Brain (organoid and tissue), 16 donors: ENCODE measurements at places on chromosomes 3 and 15. TPM values are rescaled to one million over a fixed set of nuclear protein-coding genes. Genes with fewer than 3 reads are reported as not detected.

- DNase-seq: no peak
Measured at GRCh38 chr15:81469154-81469553, 95.1 kb upstream of the TMC3 start.

The XCR1 gene
- not detected for polyA plus RNA-seq

The COL6A5 gene
- not detected for polyA plus RNA-seq

DNA sequence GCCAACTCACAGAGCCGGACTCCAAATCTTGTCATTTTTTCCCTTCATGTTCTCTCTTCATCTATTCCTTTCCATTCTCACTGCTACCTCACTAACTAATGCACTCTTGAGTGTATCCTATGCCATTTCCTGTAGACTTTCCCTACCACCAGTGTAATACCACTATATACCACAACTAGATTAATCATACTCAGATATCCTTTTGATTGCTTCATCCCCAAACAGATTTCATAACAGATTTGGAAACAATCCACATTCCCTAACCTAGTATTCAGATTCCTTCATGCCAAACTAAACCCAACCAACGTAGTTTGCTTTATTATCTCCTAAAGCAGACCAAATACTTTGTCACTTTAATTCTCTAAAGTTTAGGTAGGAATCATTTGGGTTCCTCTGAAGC, 2.6 kb upstream of the PLOD2 start:
- no peak for DNase-seq

- DNase-seq: no peak
Measured at GRCh38 chr15:33608714-33609113, 297.9 kb downstream of the RYR3 start.

The SH2D7 gene
- polyA plus RNA-seq: not detected

- DNase-seq: no peak
Measured at GRCh38 chr15:51212909-51213308, 118.2 kb upstream of the TNFAIP8L3 start.

- no peak for DNase-seq
Measured at GRCh38 chr15:60477164-60477563, 1.8 kb downstream of the ICE2 start.

GRCh38 chr3:114527036-114527644, 233.3 kb downstream of the TIGIT start:
- no peak for DNase-seq

The ZPLD1 gene
- polyA plus RNA-seq: not detected

DNA sequence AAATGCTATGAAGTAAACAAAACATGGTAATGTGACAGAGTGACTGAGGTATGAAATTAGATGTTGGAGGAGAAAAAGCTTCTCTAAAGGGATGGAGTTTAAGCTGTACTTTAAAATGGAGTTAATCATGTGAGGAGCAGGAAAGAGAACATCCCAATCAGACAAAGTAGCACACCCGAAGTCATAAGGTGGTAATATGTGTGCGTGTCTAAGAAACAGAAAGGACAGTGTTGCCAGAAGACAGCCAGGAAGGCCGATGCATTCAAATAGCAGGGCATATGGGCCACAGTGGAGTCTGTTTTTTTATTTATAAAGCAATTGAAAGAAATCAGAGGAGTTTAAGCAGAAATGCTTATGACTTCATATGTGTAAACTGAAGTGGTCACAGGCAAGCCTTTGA, 376.3 kb downstream of the NLGN1 start:
- DNase-seq: no peak

DNA sequence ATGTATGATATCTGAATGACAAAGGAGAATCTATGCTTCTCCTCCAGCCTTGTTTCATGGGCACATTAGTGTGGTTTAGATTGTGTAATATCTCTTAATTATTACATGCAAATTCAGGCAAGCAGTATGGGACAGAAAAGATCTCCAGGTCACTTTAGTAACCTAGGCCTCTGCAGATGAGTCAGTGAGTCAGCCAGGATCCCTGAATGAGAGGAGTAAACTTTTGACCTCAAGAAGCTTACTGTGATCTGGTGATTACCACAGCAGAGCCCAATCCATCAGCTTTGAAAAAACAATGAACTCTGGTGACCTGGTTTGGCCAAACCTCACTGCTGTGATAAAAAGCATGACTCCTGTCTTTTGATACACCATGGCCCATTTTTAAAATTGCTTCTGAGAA, 107.8 kb downstream of the LRRN1 start:
- DNase-seq: no peak

GRCh38 chr3:186267758-186268157, 94.3 kb downstream of the DGKG start:
- no peak for DNase-seq

DNA sequence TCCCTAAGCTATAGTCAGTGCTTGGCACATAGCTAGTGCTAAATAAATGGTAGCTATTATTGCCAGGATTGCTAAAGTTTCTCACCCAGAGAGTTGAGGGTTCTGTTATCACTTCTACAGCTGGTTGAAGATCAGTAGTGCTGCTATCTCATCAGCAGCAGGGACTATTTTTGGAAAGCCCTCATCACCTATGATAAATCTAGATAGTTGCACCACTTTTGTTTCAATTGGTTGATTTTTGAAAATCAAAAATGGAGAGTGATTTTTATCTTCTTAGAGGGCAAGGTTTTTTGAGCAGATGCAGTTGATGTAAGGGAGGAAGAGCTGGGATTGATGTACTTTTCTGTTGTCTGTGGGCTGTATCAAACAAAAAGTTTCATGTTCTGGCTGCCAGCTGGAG, 101.6 kb downstream of the ST6GAL1 start:
- DNase-seq: no peak

DNA sequence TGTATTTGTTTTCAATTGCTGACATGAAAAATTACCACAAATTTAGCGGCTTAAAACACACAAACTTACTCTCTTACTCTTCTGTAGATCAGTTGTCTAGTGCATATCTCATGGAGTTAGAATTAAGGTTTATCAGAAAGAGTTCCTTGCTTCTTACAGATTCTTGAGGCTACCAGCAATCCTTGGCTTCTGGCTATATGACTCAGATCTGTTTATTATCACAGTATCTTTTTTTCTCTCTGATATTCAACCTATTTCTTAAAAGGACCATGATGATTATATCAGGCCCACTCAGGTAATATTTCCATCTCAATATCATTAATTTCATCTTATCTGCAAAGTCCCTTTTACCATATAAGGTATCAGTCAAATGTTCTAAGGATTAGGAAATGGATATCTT, 263.5 kb upstream of the BCHE start:
- DNase-seq: no peak

GRCh38 chr15:70605606-70606410, 157.6 kb downstream of the UACA start:
- DNase-seq: peak; percentile 92

DNA sequence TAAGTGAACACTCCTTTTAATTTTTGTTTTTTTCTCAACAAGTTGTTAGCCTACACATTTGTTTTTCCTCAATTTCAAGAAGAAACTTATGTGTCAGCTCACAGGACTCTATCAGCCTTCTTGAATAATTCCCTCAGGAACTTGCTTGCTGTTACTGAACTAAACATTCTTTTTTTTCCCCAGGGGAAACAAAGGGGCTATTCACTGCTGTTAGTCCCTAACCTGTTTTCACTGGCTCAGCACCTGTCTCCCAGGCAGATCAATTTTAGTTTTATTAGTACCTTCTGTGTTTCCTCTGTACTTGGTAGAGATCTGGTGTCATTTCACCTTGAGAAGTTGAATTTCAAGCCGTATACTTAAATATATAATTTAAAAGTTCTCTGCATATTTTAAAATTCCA, 644.6 kb downstream of the CADM2 start:
- DNase-seq: no peak

- DNase-seq: no peak
Measured at GRCh38 chr3:13607821-13608597, 59.1 kb downstream of the FBLN2 start.
